ENCODE measurements at places on chromosomes 12 and 14.

DNA sequence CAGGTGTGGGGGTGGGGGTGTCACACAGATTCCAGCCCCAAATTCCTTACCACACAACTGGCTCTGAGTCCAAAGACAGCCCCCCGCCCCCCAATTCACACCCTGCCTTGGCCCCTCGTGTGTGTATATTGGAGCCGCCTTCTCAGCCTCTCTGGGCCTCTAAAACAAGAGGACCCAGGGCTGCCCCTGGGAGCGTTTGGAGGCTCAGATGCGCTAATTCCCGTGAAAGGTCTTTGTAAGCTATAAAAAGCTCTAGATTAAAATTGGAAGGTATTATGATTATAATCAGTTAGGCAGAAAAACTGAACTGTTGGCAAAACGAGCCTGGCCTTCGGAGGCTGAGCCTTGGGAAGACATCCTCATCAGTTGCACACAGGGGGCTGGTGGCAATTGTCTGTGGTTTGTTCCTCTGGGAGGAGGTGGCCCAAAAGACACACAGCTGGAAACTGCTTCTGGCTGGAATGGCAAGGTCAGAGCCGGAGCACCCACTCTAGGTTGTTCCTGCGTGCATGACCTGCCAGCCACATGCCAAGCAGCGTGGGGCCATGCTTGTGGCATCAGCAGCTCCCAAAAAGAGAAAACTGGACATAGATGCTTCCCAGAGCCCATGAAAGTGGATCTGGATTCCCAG, 118.5 kb downstream of the PHETA1 start:
- no peak for DNase-seq

GRCh38 chr12:27309293-27309994, 23.2 kb upstream of the BMAL2 start:
- DNase-seq = no peak

DNA sequence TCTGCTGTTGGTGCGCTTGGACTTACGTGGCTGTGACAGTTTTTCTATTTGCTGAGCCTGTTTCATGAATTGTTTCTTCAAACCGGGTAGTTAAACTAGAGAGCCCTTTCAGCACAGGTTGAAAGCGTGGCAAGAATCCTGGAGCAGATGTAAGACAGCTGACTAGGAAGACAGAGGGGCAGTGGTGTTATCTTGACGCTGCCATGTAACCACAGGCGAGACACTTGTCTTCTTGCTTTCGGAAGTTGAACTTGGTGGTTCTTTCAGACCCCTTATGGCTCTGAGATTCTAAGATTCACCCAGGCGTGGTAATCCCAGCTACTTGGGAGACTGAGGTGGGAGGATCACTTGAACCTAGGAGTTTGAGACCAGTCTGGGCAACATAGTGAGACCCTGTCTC, 4.3 kb downstream of the EMP1 start:
- DNase-seq = no peak

- no peak for DNase-seq
Measured at GRCh38 chr12:90055071-90055470, 346.4 kb upstream of the ATP2B1 start.

Data from activated CD8-positive, alpha-beta memory T cell treated with anti-CD3 and anti-CD28 coated beads, Interleukin-2, amount 50 U/mL, for 48 hours (primary cell).